Neural cell (in vitro differentiated cells): ENCODE measurements at places on chromosomes 5 and 9. TPM values are rescaled to one million over a fixed set of nuclear protein-coding genes. Genes with fewer than 3 reads are reported as not detected.

Gene SPEF2
- polyA plus RNA-seq, result 11.5 and 18.5 TPM in 2 replicates

Gene FAM240B
- not detected in 2 replicates for polyA plus RNA-seq

Gene GALNT10
- 2.9 and 3.1 TPM in 2 replicates for polyA plus RNA-seq

Gene ALDOB
- polyA plus RNA-seq, result not detected in 2 replicates

Gene PCDHGB3
- not detected in 2 replicates for polyA plus RNA-seq

Gene PLPP6
- polyA plus RNA-seq, result 22.3 and 26.3 TPM in 2 replicates

Gene MARCHF3
- polyA plus RNA-seq, result 1.1 and 3.9 TPM in 2 replicates

Gene CCDC171
- 9.1 and 15.8 TPM in 2 replicates for polyA plus RNA-seq

Gene GFPT2
- 7.4 and 9.2 TPM in 2 replicates for polyA plus RNA-seq

Gene SHLD3
- 20.9 and 26.8 TPM in 2 replicates for polyA plus RNA-seq

Gene C7
- polyA plus RNA-seq, result 0.78 TPM in 1 of 2 replicates, not detected in the other

Gene LCN1
- polyA plus RNA-seq, result not detected in 2 replicates

Gene SLC34A3
- 0.12 and 0.27 TPM in 2 replicates for polyA plus RNA-seq

Gene IFNA21
- polyA plus RNA-seq, result not detected in 2 replicates

Gene PCDHGA6
- polyA plus RNA-seq, result 0.09 TPM in 1 of 2 replicates, not detected in the other

Gene SH2D3C
- 14.5 and 19.4 TPM in 2 replicates for polyA plus RNA-seq

Gene KCNIP1
- 13.5 and 13.8 TPM in 2 replicates for polyA plus RNA-seq

Gene WDR31
- 0.59 and 0.84 TPM in 2 replicates for polyA plus RNA-seq

Gene MRPL36
- polyA plus RNA-seq, result 51.9 and 62.6 TPM in 2 replicates

Gene PGM5
- not detected in 2 replicates for polyA plus RNA-seq

Gene INSL4
- polyA plus RNA-seq, result not detected in 2 replicates

Gene N4BP3
- 4.6 and 5.8 TPM in 2 replicates for polyA plus RNA-seq
